ENCODE measurements at places on chromosomes 1 and 21.

DNA sequence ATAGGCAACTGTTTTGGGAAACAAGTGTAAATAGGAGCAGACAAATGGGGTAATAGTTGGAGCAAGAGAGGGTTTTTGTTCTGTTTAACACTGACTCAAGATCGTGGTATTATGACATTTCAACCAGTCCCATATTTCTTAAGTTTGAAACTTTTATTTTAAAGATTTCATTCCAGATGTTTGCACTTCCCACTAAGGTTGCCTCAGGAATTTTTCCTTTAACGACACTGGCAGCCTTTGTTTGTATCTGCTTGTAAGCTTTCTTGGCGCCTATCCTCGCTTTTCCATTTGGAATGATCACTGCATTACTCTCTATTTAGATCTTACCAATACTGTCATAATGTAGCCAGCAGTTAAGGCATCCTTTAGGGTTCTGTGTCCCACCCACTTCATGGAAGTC lies 67.7 kb downstream of the ALG6 start:
- DNase-seq, result no peak

DNA sequence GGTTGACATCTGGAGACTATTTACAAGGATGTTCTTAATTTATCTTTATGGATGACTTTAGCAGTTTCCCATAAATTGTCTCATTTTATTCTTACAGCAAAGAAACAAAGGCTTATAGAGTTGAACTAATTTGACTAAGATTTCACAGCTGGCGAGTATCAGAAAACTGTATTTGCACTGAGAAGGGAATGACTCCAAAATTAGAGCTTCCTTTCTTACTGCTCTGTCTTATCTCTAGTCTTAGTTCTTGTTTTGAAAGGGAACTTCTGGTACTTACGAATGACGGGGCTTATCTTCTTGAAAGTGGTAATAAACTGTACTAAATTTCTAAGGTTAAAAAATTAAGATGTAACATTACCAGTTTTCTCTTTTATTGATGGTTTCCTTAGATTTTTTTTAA lies 13.6 kb downstream of the CNST start:
- DNase-seq, result no peak

GRCh38 chr1:154666051-154666790 lies 58.2 kb upstream of the ADAR start:
- no peak for DNase-seq

- DNase-seq, result no peak
Measured at GRCh38 chr1:66316464-66317247, 217.3 kb upstream of the SGIP1 start.

- DNase-seq, result no peak
Measured at GRCh38 chr1:95780836-95781235, 546.8 kb downstream of the RWDD3 start.

DNA sequence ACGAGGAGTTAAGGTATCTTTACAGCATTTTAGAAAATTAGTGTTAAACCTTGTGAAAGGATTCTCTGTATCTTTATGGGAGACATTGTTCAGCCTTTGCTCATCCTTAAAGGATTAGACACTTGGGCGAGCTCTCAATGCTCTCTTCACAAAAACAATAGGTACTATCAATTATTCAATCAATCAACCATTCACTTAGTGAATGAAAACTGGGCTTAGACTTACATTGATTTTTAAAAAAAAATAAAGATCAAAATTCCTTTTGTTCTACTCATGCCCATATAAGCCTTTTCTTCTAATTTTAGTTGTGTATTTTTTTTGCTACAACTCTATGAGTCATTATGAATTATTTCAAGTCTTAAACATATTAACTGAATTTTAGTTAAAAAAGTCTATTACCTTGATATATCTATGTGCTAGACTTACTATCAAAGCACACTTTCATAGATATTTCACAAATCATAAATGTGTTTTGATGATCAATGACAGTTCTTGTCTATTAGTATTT lies 181.2 kb downstream of the DPYD start:
- no peak for DNase-seq

GRCh38 chr21:41897047-41897669 lies 18.0 kb upstream of the PRDM15 start:
- DNase-seq, result no peak

- no peak for DNase-seq
Measured at GRCh38 chr1:225777058-225777582, 506 bp upstream of the SRP9 start.

- no peak for DNase-seq
Measured at GRCh38 chr1:221025501-221025900, 146.3 kb downstream of the HLX start.

GRCh38 chr1:86447198-86447790 lies 21.4 kb upstream of the CLCA1 start:
- no peak for DNase-seq

- no peak for DNase-seq
Measured at GRCh38 chr1:112778137-112778536, 63.0 kb upstream of the PPM1J start.

DNA sequence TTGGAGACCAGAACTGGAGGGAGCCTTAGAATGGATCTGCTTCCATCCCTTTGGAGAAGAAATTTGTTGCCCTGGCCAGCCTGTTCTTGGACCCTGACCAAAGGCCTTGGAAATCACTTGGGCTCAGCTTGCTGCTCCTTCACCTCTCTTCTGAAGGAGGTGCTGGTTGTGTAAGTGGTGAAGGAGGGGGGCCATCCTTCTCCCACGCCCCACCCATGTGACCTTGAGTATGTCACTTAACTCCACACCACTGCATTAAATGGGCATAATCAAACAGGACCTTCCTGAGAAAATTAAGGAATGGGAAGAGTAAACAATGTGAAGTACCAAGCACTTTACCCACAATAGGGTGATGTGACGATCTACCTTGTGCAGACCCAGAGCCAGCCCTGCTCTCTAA lies 68.3 kb upstream of the GJB5 start:
- DNase-seq, result no peak

DNA sequence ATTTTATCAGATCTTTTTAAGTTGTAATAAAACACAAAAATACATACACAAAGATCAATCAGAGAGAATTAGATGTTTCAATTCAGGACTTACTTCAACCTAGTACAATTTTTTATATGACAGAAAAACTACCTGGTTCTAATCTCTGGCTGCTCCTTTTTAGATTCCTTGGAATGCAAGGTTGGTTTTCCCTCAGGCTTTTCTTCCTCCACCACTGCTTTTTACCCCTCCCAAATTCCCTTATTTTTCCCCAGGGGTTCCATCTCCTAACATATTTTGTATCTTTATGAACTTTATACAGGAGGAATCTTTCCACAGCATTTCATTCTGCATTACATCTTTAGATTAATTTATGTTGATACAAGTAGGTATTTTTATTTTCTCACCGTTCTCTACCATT lies 33.2 kb downstream of the PIK3R3 start:
- DNase-seq, result no peak

- DNase-seq, result no peak
Measured at GRCh38 chr1:33246171-33246570, 10.1 kb upstream of the ZNF362 start.

- no peak for DNase-seq
Measured at GRCh38 chr1:156503698-156504437, 3.3 kb upstream of the MEF2D start.

- DNase-seq, result no peak
Measured at GRCh38 chr1:221174330-221174993, 295.2 kb downstream of the HLX start.

- no peak for DNase-seq
Measured at GRCh38 chr1:229874609-229875008, 192.4 kb upstream of the GALNT2 start.
